NCI-H748 treated with DMSO at 0.1 percent for 48 hours (cell line): ENCODE measurements at places on chromosomes 16 and 17.

DNA sequence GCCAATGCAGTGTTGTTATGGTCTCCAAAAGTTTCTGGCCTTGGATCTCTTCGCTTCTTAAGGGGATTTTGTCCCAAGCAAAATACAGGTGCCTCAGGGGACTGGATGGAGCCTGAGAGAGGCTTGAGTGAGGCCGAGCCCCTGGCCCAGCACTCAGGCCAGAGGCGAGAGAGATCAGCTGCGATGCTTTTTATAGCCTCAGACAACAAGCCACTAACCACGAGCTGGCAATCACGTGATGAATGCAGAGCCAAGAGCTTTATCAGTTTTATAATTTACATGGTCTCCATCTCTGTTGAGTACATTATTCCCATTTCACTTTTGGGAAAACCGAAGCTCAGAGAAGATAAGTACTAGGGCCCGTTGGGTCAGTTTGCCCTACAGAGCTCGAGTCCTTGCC lies 360.0 kb upstream of the CDH5 start:
- DNase-seq: no peak

DNA sequence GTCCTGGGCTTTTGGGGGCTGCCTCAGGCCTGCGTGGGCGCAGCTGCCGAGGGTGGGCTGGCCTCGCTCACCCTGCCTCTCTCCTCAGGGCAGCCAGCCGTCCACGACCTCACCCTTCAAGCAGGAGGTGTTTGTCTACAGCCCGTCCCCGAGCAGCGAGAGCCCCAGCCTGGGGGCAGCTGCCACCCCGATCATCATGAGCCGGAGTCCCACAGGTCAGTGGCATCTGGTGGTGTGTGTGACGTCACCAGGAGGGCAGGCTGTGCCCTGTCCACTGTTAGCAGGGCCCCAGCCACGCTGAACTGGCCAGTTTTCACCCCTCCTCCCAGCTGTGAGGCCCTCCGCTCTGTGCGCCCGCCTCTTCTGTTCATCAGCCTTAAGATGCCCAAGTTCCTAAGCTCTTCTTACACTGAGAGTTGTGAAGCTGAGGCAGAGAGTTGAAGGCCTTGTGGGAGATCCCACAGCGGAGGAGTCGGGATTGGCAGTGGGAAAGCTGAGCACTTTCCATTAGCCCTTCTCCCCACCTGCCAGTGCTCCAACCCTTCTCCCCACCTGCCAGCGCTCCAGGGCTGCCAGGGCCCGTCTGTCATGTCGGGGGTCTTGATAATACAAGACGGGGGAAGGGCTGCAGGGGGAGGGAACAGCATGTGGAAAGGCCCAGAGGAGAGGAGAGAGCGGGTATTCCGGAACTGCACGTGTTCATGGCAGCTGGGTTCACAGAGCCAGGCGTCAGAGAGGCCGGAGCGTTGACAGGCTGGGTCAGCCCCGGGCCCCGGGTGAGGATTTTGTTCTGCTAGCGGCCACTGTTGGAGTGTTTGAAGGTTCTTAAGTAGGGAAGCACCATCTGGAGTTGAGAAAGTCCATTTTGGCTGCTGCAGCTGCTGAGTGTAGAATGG lies 36.3 kb downstream of the OR1D5 start:
- DNase-seq: no peak

DNA sequence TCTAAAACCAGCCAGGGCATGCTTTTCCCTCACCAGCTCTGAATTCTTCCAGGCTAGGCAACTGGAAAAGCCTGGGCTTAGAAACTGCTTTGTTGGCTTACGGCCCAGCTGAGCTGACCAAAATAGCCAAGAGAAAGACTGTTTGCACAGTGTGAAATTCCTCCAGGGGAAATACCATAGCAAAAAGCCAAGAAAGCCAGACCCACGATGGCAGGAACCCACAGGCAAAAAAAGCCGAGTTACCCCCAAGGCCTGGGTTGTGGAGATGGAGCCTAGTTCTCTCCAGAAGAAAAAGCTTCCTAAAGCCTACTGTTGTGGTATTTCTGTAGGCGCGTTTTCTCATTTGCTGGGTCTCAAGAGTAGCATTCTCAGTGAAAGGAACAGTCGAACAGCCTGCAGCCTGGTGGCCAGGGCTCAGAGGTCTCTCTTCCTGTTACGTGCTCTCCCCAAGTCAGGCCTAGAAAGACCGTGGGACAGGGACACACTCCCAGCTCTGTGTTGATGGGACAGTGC lies 9.2 kb downstream of the SP2 start:
- DNase-seq: no peak

DNA sequence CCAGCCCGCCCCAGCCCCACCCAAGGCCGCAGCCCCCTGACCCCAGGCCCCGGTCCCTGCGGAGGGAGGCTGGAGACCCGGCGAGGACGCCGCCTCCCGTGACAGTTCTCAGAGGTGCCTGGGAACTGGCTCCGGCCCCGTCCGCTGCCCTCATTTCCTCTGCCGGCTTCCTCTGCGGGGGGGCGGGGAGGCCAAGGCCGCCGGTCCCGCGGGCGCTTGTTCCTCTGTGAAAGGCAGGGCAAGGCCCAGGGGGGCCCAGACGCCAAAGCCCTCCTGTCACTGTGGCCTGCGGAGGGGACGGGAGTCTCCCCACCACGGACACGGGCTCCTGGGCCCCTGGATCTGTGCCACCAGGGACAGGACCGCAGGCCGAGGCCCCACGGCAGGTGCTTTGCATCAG lies 5.0 kb upstream of the PVALEF start:
- no peak for DNase-seq

GRCh38 chr16:85320677-85321385 lies 208.6 kb upstream of the CIBAR2 start:
- no peak for DNase-seq

DNA sequence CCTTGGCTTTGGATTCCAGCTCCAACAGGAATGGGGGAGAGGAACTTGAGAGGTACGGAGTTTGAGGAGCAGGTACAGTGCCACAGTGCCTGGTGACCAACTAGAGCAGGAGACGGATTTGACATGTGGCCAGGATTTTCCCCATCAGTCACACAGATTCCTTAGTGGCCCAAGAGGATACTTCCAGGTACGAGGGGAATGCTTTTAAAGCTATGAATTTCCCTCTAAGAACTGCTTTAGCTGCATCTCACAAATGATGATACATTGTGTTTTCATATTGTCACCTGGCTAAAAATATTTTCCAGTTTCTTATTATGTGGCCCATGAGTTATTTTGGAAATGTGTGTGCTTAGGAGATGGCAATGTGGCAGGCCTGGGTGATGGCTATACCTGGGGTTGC lies 98.3 kb downstream of the ABCC6 start:
- no peak for DNase-seq

GRCh38 chr16:30922420-30922959 lies 882 bp upstream of the FBXL19 start:
- DNase-seq: peak; percentile 94
